D721Med (cell line): ENCODE measurements at places on chromosomes 5 and 9.

DNA sequence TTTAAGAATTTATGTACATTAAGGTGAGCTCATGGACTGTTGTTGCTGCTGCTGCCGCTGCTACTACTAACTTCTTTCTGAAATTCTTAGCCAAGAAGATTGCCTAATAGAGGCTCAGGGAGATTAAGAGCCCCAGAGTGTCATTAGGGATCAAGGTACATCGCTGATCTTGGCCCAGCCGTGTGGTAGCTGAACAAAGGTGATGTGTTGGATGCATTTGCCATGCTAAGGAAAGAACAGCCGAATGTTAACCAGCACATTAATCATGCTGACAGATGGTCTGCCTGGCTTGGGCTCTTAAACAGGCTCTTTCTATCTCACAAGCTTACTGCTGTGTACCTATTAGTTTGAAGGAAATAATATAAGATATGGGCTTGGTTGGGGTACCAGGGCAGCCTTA lies 137.1 kb downstream of the KCTD16 start:
- no peak for DNase-seq

- no peak for DNase-seq
Measured at GRCh38 chr9:113991714-113992113, 86.4 kb downstream of the AMBP start.

- no peak for DNase-seq
Measured at GRCh38 chr5:38666668-38667498, 110.4 kb upstream of the LIFR start.

- DNase-seq = no peak
Measured at GRCh38 chr5:42974536-42974935, 65.6 kb downstream of the ANXA2R start.

- no peak for DNase-seq
Measured at GRCh38 chr9:99369327-99369722, 147.2 kb downstream of the SEC61B start.

DNA sequence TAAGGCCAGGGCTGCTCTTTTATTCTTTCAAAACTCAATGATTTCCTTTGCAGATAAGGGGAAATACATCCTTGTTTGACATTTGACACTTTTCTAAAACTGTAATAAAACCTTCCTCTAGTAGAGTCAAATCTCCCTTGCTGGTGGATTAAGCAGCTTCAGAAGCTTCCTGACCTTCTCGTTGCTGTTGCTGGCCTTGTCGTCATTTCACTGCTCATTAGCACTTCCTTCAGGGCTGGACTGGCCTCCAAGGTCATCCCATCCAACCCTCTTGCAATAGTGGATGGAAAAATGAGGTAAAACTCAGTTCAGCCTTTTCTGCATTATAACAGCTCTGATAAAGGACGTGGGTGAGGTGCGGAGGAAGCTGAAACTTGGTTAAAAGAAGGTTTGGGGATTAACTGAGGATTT lies 1.1 kb upstream of the ADAMTSL1 start:
- DNase-seq = no peak

- no peak for DNase-seq
Measured at GRCh38 chr5:54146390-54146789, 164.0 kb downstream of the ARL15 start.

DNA sequence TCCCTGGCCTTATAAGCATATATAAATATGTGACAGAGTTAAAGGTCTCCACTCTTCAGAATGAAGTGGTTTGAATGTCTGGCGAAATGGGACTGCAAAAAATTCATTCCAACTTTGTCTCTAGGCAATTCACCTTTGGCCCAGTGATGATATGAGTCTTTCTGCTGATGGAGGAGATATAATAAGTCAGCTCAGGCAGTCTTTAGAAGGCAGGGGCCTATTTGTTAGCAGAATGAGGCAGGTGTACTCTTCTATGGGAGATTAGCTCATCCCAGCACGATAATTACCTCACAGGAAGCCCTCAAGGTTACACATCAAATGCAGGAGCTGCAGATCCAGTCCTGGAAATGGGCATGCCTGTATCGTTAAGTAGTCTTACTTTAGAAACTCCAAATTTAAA lies 300.5 kb downstream of the NR2F1-AS1 start:
- no peak for DNase-seq

DNA sequence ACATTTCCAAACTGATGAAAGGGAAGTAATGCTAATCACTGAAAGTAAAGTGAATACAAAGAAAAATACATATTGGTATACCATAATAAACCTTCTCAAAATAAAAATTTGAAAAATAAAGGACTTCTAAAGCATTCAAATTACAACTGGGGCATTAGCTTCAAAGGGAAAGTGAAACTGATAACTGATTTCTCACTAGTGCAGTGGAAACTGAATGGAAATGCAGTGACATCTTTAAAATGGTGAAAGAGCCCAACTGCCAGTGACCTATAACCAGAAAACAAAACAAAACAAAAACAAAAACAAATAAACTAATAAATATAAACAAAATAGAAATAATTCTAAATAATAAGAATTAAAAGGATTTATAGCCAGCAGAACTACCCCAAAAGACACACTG lies 297.5 kb upstream of the GRIN3A start:
- no peak for DNase-seq

DNA sequence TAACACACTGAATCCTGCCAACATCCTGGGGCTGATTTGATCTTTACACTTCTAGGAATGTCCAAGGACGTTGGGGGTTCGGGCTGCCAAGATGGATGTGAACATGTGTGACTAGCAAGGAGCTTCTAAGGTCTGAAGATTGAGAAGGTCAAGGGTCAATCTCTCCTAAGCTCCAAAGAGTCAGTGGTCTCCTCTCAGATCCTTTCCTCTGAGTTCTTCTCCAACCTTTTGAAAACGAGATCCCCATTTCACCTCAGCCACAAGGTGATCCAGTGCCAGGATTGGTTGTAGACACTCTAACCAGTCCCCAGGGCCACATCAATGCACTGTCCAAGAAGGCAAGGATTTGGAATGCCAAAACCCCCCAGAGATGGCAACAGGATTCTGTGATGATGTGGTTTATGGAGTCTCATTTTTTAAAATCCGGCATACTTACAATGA lies 266.8 kb downstream of the NDUFS4 start:
- no peak for DNase-seq

DNA sequence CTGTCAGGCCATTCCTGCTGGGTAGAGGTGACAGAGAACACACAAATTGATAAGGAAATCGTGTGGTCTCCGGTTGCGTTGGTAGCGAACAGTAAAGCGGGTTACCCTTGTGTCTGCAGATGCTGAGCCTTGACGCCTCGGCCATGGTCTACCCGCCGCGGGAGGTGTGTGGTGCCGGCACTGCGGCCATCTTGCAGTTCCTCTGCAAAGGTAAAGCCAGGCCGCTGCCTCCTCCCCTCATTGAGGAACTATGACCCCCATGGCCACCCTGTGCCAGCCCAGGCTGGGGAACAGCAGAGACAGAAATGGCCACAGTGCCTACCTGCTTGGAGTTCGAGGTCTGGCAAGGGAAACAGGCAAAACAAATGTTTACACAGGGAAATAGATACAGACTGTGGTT lies 16.3 kb downstream of the LRSAM1 start:
- DNase-seq = no peak

- no peak for DNase-seq
Measured at GRCh38 chr9:31471010-31471409, 913.4 kb upstream of the ACO1 start.

- no peak for DNase-seq
Measured at GRCh38 chr9:30673132-30673531, 1711.3 kb upstream of the ACO1 start.
